ENCODE measurements at places on chromosomes 12 and 14. TPM values are rescaled to one million over a fixed set of nuclear protein-coding genes. Genes with fewer than 3 reads are reported as not detected.

WNT1 gene
- not detected for total RNA-seq

SERPINA3 gene
- 0.74 TPM for total RNA-seq

RXYLT1 gene
- 11.1 TPM for total RNA-seq

SOAT2 gene
- total RNA-seq, result not detected

CACNA2D4 gene
- not detected for total RNA-seq

NPFF gene
- total RNA-seq, result not detected

TMEM30B gene
- total RNA-seq, result 0.49 TPM

MYH6 gene
- not detected for total RNA-seq
